Stomach (tissue), 19 donors: ENCODE measurements at places on chromosomes 12 and 14. TPM values are rescaled to one million over a fixed set of nuclear protein-coding genes. Genes with fewer than 3 reads are reported as not detected.
A peak's percentile ranks its signal among the peaks of the same experiment; 100 is the strongest.

Gene LMBR1L
- total RNA-seq: 54.9 TPM

Gene ATP6V1D
- 81.7 TPM for total RNA-seq

Gene DPPA3
- total RNA-seq: not detected

DNA sequence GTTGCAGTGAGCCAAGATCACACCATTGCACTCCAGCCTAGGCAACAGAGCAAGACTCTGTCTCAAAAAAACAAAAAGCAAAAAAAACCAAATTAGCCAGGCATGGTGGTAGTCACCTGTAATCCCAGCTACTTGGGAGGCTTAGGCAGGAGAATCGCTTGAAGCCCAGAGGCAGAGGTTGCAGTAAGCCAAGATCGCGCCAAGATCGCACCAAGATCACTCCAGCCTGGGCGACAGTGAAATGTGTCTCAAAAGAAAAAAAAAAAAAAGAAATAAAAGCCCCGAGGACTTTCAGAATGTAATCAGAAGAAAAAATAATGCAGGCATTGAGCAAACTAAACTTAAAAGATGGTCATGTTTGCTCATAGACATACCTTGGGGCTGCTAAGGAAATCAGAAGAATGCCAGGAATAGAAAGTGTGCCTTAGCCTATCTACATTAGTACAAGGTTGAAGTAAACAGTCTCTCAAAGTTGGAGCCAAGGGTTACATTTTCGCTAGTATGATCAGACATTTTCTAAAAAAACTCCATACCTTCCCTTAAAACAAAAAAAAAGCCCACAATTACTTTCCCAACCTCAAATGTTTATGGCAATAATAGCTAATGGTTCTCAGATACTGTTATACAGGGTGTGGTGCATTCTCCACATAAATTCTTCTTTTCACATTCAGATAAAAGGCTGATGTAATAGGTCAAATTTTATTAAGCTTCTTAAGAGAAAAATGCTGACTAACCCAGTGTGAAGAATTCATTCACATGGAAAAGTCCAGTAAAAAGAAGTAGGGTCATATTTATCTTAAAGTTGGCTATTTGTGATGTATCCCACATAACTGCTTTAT is 15.8 kb downstream of the DTD2 start:
- H3K4me3 ChIP-seq: no peak overlapping the region
- peaks cover 12% of the 10 kb centered on the region for H3K4me1 ChIP-seq
- DNase-seq: peak; percentile 26
- H3K27me3 ChIP-seq: no peaks in the 10 kb centered on the region
- peak overlapping the region; percentile 41 for H3K27ac ChIP-seq

GRCh38 chr14:29016050-29016900 is 249.7 kb downstream of the FOXG1 start:
- peak; percentile 51 for DNase-seq
- no peaks in the 10 kb centered on the region for H3K36me3 ChIP-seq
- no peak overlapping the region for H3K4me3 ChIP-seq
- no peak overlapping the region for H3K27ac ChIP-seq
- no peaks in the 10 kb centered on the region for H3K4me1 ChIP-seq

DNA sequence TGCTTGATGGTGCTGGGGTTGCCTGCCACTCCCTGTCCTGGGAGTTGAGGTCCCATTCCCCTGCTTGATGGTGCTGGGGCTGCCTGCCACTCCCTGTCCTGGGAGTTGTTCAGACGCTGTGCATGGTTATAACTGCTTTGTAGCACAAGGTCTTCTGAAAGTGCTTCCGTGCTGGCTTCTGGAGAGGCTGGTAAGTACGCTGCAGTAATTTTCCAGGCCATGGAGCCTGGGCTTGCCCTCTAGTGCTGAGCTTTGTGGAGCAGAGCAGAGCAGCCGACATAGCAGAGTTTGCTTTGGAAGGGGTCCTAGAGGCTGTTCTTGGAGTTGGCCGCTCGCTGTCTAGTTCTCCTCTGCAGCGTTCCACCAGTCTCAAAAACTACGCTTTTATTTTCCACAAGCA is 6.3 kb downstream of the B4GALNT3 start:
- H3K27ac ChIP-seq: peak overlapping the region; percentile 74
- DNase-seq: no peak
- H3K4me3 ChIP-seq: peak overlapping the region; percentile 23
- H3K4me1 ChIP-seq: peaks cover 36% of the 10 kb centered on the region
- no peaks in the 10 kb centered on the region for H3K27me3 ChIP-seq
- H3K36me3 ChIP-seq: no peaks in the 10 kb centered on the region

Gene RASSF9
- total RNA-seq: 0.45 TPM

DNA sequence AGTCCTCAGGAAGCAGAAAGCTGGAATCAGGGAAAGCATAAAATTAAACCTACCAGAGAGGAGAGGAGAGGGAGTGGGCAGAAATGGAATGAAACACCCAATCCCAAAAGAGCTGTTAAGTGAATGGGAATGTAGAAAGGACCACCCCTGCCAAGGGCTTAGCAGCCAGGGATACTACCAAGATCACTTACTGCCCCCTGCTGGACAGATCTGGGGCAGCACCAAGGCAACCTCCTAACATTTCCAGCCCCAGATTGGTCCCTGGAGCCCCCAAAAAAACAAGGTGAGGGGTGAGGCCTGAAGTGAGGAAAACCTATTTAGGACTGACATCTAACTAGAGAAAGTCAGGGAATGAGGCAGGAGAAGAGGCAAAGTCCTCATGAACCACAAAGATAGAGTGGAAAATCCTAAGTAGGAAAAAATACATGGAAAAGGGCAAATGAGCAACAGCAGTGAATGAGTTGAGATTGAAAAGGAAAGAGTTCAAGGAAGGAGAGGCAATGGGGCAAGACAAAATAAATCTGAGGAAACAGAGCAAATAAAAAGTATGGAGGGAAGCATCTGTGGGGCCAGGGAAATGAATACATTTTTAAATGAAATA is 11.2 kb upstream of the FKBP11 start:
- H3K4me1 ChIP-seq: peaks cover 4% of the 10 kb centered on the region
- H3K27me3 ChIP-seq: no peaks in the 10 kb centered on the region
- no peak overlapping the region for H3K27ac ChIP-seq
- no peak overlapping the region for H3K4me3 ChIP-seq
- peaks cover 92% of the 10 kb centered on the region for H3K36me3 ChIP-seq

Gene OR2AP1
- total RNA-seq: not detected

Gene TPH2
- total RNA-seq: not detected

- no peak overlapping the region for H3K4me3 ChIP-seq
- peaks cover 80% of the 10 kb centered on the region for H3K4me1 ChIP-seq
- no peak for DNase-seq
- peak overlapping the region; percentile 72 for H3K27ac ChIP-seq
Measured at GRCh38 chr12:105220150-105220928, 15.6 kb downstream of the APPL2 start.

Gene PLXNC1
- total RNA-seq: 16.5 TPM

GRCh38 chr14:61663312-61663979 is 31.9 kb upstream of the HIF1A start:
- H3K4me3 ChIP-seq: no peak overlapping the region
- H3K36me3 ChIP-seq: no peaks in the 10 kb centered on the region
- no peaks in the 10 kb centered on the region for H3K27me3 ChIP-seq
- H3K4me1 ChIP-seq: peaks cover 16% of the 10 kb centered on the region
- H3K27ac ChIP-seq: peak overlapping the region; percentile 59
- no peak for DNase-seq

DNA sequence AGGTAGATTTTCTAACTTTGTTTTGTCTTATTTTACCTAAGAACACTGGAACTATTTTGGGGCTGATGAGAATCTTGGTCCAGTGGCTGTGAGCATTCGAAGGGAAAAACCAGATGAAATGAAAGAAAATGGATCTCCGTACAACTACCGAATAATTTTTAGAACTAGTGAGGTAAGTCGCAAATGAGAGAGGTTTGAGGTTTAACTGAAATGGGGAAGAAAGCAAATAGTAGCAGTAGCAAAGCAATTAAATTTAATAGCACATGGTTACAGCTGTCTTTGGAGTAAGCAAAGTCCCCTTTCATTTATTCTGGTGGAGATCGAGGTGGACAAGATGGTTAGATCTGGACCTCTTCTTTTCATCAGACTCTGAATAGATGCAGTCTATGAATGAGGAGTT is 313.5 kb upstream of the RGS6 start:
- no peak for DNase-seq
- no peak overlapping the region for H3K27ac ChIP-seq
- H3K4me1 ChIP-seq: no peaks in the 10 kb centered on the region
- H3K36me3 ChIP-seq: peaks cover 17% of the 10 kb centered on the region
- H3K4me3 ChIP-seq: no peak overlapping the region

DNA sequence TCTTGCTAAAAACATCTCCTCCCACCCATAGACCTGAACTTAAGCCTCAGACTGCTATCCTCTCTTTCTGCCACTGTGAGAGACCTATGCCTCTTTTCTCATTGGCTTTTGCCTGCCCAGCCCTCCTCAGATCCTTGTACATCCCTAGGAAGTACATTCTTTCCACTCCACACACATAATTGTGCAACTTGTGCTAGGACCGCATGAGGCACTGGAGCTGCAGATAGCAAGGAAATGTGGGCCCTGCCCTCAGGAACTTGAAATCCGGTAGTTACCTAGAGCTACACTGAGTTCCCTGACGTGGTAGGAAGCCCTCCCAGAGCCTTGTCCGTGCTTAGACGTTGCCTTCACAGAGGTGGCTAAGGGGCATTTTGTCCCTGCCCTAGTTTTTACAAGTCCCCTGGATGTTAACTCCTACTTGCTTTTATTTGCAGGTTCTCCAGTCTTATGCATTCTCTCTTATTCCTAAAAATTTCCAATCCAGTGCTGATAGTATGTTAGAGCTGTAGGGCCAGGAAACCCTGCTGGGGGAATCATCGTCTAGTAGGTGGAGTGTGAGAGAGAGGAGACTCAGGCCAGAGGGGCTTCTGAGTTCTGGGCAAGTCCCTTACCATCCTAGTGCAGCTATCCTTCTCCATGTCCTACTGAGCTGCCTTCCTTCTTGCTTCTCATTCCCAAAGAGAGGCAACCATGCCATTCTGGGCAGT is 41.3 kb downstream of the NTF3 start:
- H3K27me3 ChIP-seq: no peaks in the 10 kb centered on the region
- no peak overlapping the region for H3K27ac ChIP-seq
- H3K4me3 ChIP-seq: no peak overlapping the region
- no peak for DNase-seq
- no peaks in the 10 kb centered on the region for H3K36me3 ChIP-seq
- no peaks in the 10 kb centered on the region for H3K4me1 ChIP-seq

Gene PTPRR
- not detected for total RNA-seq

- no peaks in the 10 kb centered on the region for H3K36me3 ChIP-seq
- H3K4me1 ChIP-seq: peaks cover 46% of the 10 kb centered on the region
- H3K27me3 ChIP-seq: no peaks in the 10 kb centered on the region
- peak; percentile 43 for DNase-seq
- no peak overlapping the region for H3K4me3 ChIP-seq
- no peak overlapping the region for H3K27ac ChIP-seq
Measured at GRCh38 chr14:95498622-95499353, 17.7 kb downstream of the SYNE3 start.

GRCh38 chr12:98464190-98464589 is 51.2 kb upstream of the TMPO start:
- H3K36me3 ChIP-seq: no peaks in the 10 kb centered on the region
- no peaks in the 10 kb centered on the region for H3K27me3 ChIP-seq
- H3K4me1 ChIP-seq: no peaks in the 10 kb centered on the region
- H3K4me3 ChIP-seq: no peak overlapping the region
- DNase-seq: no peak

Gene JKAMP
- total RNA-seq: 120 TPM

- no peaks in the 10 kb centered on the region for H3K36me3 ChIP-seq
- H3K4me1 ChIP-seq: no peaks in the 10 kb centered on the region
- no peak for DNase-seq
- no peak overlapping the region for H3K27ac ChIP-seq
- H3K27me3 ChIP-seq: no peaks in the 10 kb centered on the region
- no peak overlapping the region for H3K4me3 ChIP-seq
Measured at GRCh38 chr12:79200176-79200575, 335.6 kb downstream of the SYT1 start.

- H3K27ac ChIP-seq: no peak overlapping the region
- no peaks in the 10 kb centered on the region for H3K4me1 ChIP-seq
- no peak for DNase-seq
- no peaks in the 10 kb centered on the region for H3K36me3 ChIP-seq
- H3K4me3 ChIP-seq: no peak overlapping the region
- no peaks in the 10 kb centered on the region for H3K27me3 ChIP-seq
Measured at GRCh38 chr12:106284358-106285105, 18.0 kb upstream of the TCP11L2 start.

DNA sequence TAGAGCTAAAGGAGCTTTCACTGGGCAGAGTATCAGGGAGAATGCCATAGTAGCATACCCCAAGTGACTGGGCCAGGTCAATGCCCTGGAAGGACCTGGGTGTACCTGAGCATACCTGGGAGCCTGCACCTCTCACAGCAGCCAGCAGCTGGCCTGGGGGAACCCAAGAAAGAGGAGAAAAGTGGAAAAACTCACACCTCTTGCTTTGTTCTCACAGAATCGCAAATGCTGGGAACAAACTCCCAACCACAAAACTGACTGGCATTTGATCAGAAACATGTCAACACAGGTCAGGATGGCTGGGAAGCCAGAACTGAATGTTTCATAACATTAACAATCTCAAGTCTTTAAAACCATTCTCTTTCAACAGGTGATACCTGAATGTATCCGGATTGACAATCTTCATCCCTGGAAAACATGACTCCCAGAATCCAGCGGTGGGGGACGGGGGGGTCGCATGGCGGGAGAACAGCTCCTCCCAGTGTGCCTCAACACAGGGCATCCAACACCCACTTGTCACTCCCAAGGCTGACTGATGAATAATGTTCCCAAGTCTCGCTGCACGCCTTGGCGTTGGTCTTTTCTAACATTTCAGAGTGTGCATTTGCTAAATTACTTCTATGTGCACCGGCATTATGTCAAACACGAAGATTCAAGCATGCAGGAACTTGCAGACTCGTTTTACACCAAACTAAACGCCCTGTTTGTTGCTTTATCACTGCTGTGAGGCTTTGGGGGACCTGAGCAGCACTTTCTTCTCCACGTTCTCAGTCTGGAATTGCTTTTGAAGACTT is 7.9 kb downstream of the FOXN3 start:
- no peak overlapping the region for H3K4me3 ChIP-seq
- DNase-seq: no peak
- H3K4me1 ChIP-seq: peaks cover 82% of the 10 kb centered on the region
- H3K27me3 ChIP-seq: no peaks in the 10 kb centered on the region

Gene FGF6
- not detected for total RNA-seq

Gene NRIP2
- total RNA-seq: 24.3 TPM

Gene PTPN6
- total RNA-seq: 28.7 TPM

GRCh38 chr12:105946493-105946901 is 192.3 kb downstream of the NUAK1 start:
- no peak for DNase-seq
- H3K4me1 ChIP-seq: no peaks in the 10 kb centered on the region
- H3K27ac ChIP-seq: no peak overlapping the region

- no peak overlapping the region for H3K4me3 ChIP-seq
- peaks cover 23% of the 10 kb centered on the region for H3K4me1 ChIP-seq
- no peaks in the 10 kb centered on the region for H3K36me3 ChIP-seq
- no peaks in the 10 kb centered on the region for H3K27me3 ChIP-seq
Measured at GRCh38 chr12:51028126-51028812, 2.1 kb upstream of the SLC11A2 start.

- no peak overlapping the region for H3K27ac ChIP-seq
- H3K36me3 ChIP-seq: no peaks in the 10 kb centered on the region
- no peaks in the 10 kb centered on the region for H3K27me3 ChIP-seq
- H3K4me3 ChIP-seq: no peak overlapping the region
- DNase-seq: peak; percentile 76
- no peaks in the 10 kb centered on the region for H3K4me1 ChIP-seq
Measured at GRCh38 chr14:99995700-99996356, 69.4 kb upstream of the EVL start.

GRCh38 chr14:78157494-78158437 is 12.4 kb upstream of the NRXN3 start:
- DNase-seq: peak; percentile 64
- H3K27me3 ChIP-seq: no peaks in the 10 kb centered on the region
- no peak overlapping the region for H3K27ac ChIP-seq
- H3K36me3 ChIP-seq: no peaks in the 10 kb centered on the region
- H3K4me1 ChIP-seq: no peaks in the 10 kb centered on the region
- H3K4me3 ChIP-seq: no peak overlapping the region

Gene GSG1
- not detected for total RNA-seq
